ENCODE measurements at places on chromosomes 1 and 21. TPM values are rescaled to one million over a fixed set of nuclear protein-coding genes. Genes with fewer than 3 reads are reported as not detected.

The TEX38 gene
- total RNA-seq = not detected

The LAMC2 gene
- 21.1 TPM for total RNA-seq

The KIF21B gene
- total RNA-seq = 2.6 TPM

The OVAAL gene
- 0.09 TPM for total RNA-seq

The OR2L3 gene
- total RNA-seq = not detected

The CELA2B gene
- total RNA-seq = not detected

The TIE1 gene
- not detected for total RNA-seq

The NUF2 gene
- 21.9 TPM for total RNA-seq

The KCNA3 gene
- total RNA-seq = not detected

The OR10Z1 gene
- total RNA-seq = not detected

The MRPL9 gene
- 98.7 TPM for total RNA-seq

The UBL4B gene
- total RNA-seq = not detected

The ADGRL4 gene
- not detected for total RNA-seq

The IVL gene
- not detected for total RNA-seq

The UBE2U gene
- not detected for total RNA-seq

The KRTAP26-1 gene
- not detected for total RNA-seq

The AADACL3 gene
- not detected for total RNA-seq

The SFPQ gene
- 183 TPM for total RNA-seq

The LCE2C gene
- not detected for total RNA-seq

The OR2L8 gene
- not detected for total RNA-seq

The SELE gene
- not detected for total RNA-seq

The TOMM20 gene
- total RNA-seq = 114 TPM

The TRAF5 gene
- total RNA-seq = 6.9 TPM

The STYXL2 gene
- not detected for total RNA-seq

The LIN9 gene
- total RNA-seq = 5.7 TPM

The MTMR11 gene
- total RNA-seq = 6.5 TPM

The KRTAP21-2 gene
- not detected for total RNA-seq

The CYP4Z1 gene
- total RNA-seq = not detected

The ABCA4 gene
- 0.54 TPM for total RNA-seq

The S100B gene
- total RNA-seq = not detected

The C21orf58 gene
- total RNA-seq = 3.7 TPM

The AMY2B gene
- total RNA-seq = 0.43 TPM

The OR2L2 gene
- total RNA-seq = not detected

The ADAMTS5 gene
- total RNA-seq = not detected

The KLHDC7A gene
- 1.3 TPM for total RNA-seq

The DLGAP3 gene
- total RNA-seq = 0.22 TPM

The FHL3 gene
- total RNA-seq = 9.4 TPM

The IL19 gene
- not detected for total RNA-seq

The SPRR1A gene
- not detected for total RNA-seq

The CD244 gene
- not detected for total RNA-seq

The FNDC10 gene
- 8.4 TPM for total RNA-seq

The SERPINC1 gene
- total RNA-seq = 0.13 TPM

The TBX19 gene
- 0.53 TPM for total RNA-seq

The DMRTA2 gene
- 0.06 TPM for total RNA-seq

The PTCH2 gene
- 0.18 TPM for total RNA-seq

The RIIAD1 gene
- total RNA-seq = not detected

The RGS8 gene
- not detected for total RNA-seq

All from A549 treated with GW870086 at 1 μM for 4 hours (cell line).